ENCODE measurements at places on chromosomes 11 and 22.
A peak's percentile ranks its signal among the peaks of the same experiment; 100 is the strongest.

GRCh38 chr11:102287964-102288724 is 29.1 kb upstream of the BIRC3 start:
- DNase-seq: peak; percentile 92

DNA sequence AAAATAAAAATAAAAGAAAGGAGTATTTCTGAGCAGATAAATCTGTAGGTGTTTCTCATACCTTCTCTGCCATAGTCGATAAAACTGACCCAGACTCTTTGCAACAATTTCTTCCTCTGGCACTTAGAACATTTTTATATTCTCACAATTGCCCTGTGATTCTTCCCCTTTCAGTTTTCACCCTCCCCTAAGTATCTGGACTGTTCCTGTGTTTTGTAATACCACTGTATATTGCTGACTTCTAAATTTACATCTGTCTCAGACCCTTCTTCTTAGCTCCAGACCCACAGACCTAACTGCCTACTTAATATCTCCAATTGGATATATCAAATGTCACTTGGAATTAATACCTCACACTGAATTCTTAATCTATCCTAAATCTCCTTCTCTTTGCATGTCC is 133.4 kb upstream of the DDI1 start:
- no peak for DNase-seq

GRCh38 chr11:30595934-30596333 is 9.8 kb upstream of the MPPED2 start:
- no peak for DNase-seq

- DNase-seq: peak; percentile 34
Measured at GRCh38 chr22:27512283-27512761, 289.2 kb downstream of the MN1 start.

DNA sequence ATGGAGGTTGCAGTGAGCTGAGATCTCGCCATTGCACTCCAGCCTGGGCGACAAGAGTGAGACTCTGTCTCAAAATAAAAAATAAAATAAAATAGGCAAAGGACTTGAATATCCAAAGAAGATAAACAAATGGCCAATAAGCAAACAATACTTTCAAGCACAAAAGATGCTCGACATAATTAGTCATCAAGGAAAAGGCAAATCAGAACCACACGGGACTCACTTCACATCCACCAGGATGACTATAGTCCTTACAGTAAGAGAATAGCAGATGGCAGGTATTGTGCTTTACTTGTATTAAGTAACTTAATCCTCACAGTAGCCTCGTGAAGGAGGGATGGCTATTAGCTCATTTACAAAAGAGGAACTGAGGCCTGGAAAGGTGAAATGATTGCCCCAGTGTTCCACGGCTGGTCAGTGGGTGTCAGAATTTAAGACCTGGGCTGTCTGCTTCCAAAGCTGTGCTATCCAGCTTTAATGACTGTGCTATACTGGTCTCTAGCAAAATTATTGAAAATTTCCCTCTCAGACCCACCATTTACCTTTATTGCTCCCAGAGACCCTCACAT is 40.2 kb upstream of the RBFOX2 start:
- peak; percentile 20 for DNase-seq
